ENCODE measurements at places on chromosomes 4 and X. TPM values are rescaled to one million over a fixed set of nuclear protein-coding genes. Genes with fewer than 3 reads are reported as not detected.

DNA sequence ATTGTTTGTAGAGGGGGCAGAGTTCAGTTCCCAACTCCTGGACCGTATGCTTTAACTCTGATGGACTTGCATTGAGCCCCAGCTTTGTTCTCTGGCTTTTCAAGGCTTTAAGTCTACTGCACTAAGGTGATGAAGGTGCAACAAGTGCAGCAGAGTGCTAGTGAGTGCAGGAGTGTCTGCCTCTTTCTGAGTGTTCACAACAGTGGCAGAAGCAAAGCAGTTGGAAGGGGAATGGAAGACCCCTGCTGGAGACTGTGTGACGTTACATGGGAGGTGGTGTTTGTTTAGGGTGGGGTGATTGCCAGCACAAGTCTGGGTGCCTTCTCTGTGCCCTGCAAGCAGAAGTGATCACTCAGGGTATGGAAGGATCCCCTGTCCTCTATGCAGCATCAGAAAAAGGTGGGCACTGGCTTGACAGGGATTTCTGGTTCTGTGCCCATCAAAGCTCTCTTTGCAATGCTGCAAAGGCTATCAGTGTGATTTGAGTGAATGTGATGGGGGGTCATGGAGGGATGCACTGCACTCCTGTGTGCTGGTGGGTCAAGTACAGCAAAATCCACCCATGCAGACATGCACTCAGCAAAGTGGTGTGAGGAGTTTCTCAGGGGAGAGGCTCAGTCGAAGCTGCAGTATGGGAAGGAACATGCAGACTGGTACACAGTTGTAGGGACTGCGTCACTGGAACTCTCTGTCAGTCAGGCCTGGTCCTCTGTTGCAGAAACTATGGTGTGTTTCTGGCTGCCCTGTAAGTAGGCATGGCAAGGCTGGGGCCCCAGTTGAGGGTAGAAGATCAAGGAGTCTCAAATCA lies 70.9 kb upstream of the UGT2B7 start:
- no peak for DNase-seq

DNA sequence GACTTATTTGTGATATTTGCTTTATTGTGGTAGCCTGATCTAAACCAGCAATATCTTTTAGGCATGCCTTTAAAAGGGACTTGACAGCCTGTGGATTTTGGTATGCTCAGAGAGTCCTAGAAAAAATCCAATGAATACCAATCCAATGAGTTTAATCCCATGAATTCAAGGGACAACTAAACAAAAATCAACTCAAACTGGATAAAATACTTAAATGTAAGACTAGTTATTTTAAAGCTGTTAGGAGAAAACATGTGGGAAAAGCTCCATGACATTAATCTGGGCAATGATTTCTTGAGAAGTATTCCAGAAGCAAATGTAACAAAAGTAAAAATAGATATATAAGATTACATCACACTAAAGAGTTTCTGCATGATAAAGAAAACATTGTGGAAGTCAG lies 711.5 kb upstream of the PITX2 start:
- DNase-seq = no peak

GRCh38 chr4:14719053-14719452 lies 283.2 kb upstream of the CPEB2 start:
- DNase-seq = peak; percentile 36

DNA sequence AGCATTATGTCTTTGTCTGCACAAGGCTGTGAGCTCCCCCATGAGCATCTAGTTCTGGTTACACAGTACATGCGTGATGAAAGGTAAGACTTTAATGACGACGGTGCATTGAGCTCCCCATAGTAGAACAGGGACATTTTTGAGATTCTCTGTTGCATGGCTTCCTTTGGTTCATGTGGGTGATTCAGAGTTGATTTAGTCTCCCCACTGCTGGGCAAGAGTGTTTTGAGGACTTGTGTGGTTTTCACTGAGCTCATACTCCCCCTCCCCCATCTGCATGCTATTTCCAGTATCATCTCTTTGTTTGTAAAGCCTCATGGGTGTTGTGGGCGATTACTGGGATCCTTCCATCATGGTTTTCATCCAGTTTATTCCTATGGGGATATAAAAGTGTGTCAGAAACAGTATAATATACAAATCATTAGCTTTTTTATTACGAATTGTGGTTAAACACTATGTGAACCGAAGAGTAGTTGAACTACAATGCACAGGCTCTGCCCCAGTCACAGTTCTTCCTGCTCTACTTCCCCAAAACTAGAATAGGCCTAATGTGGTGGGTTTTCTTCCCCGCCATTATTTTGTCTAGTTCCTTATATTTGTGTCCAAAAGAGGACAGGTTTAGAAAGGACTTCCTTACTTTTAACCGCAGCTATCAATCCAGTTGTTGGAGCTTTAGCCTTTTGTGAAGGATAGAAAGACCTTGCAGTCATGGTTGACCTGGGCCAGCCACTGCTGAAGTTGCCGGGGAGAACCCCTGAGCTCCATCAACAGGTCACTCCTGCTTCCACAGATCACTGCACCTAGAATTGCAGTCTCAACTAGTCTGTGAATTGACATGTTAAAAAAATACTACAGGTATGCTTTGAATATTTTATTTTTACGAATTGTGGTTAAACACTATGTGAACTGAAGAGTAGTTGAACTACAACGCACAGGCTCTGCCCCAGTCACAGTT lies 30.4 kb downstream of the KIT start:
- no peak for DNase-seq

DNA sequence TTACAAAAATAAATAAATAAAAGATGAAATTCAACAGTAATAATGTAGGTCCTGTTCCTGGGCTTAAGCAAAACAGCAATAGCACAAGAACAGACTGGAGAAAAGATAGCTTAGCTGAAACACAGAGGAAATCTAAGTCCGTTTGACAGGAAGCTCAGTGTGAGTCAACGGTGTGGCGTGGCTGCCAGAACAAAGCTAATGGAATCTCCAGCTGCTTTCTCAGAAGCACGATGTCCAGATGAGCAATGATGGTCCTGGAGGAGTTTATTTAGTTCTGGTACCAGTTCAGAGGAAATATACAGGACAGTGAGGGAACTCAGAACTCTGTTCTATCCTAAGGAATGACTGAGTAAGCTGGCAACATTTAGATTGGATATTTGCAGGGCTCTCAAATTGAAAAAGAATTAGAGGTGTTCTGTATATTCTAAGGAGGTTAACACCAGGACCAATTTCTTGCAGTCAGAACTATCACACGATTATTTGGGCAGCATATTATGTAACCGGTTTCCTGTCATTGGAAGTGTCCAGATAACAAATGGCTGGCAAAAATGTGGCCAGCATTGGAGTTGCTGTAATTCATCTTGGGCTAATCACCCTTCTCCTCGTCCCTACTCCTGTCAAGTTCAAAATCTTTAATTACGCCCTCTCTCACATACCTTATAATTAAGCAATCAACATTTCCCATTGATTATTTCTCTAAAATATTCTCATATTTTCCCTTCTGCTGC lies 12.7 kb downstream of the GAB3 start:
- peak; percentile 75 for DNase-seq

DNA sequence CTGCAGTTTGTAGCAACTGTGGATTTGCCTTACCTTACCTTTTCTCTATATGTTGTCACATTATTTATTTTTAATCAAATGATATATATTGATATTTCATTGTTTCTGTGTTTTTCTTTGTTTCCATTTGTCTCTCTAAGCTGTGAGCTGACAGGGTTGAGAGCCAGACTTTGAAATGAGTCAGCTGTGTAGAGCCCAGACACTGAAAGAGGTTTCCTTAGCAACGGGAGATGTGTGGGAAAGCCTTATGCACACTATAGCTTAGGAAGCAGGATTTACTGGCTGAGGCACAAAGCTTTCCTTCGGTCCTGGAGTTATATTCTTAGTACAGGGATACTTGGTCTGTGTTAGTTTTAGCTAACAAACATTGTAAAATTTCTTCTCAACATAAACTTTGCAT lies 192.2 kb downstream of the FGF13 start:
- DNase-seq = no peak

DNA sequence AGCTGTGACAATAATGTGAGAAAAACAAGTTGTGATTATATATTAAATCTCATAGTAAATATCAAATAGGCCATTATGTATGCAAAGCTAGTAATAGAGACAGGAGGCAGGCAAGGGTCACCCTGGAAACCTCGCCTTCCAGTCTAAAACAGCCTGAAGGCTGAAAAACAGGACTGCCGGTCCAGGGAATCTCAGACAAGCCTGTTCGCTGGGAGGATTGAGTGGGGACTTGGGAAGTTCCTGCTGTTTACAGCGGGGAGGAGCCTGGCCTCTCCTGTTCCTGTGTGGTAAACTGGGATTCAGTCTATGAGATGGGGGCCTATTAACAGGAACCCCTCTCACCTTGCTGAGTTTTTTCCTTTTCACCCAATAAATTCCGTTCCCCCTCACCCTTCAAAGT lies 2317.3 kb downstream of the PCDH7 start:
- DNase-seq = no peak

GRCh38 chr4:61540944-61541343 lies 340.8 kb downstream of the ADGRL3 start:
- no peak for DNase-seq

DNA sequence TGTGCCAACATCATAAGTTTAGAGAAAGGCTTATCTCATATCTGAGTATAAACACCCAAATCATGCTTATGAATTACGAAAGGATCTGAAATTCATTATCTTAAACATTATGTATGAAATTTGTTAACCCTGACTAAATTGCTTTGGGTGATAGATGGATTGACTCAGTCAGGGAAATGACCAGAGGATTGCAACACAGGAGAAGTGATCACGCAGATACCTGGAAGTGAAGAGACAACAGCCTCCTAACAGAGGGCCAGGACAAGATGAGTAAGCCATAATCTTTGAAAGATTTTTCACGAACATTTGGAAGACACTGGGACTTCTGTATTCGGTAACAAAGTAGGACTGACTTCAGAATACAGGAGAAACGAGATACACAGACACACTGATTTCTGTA lies 363.4 kb downstream of the DMD start:
- DNase-seq = no peak

GRCh38 chr4:121269001-121269400 lies 104.9 kb upstream of the TNIP3 start:
- no peak for DNase-seq

- DNase-seq = peak; percentile 50
Observed at GRCh38 chrX:31223817-31224216, 152.0 kb upstream of the FTHL17 start.

DNA sequence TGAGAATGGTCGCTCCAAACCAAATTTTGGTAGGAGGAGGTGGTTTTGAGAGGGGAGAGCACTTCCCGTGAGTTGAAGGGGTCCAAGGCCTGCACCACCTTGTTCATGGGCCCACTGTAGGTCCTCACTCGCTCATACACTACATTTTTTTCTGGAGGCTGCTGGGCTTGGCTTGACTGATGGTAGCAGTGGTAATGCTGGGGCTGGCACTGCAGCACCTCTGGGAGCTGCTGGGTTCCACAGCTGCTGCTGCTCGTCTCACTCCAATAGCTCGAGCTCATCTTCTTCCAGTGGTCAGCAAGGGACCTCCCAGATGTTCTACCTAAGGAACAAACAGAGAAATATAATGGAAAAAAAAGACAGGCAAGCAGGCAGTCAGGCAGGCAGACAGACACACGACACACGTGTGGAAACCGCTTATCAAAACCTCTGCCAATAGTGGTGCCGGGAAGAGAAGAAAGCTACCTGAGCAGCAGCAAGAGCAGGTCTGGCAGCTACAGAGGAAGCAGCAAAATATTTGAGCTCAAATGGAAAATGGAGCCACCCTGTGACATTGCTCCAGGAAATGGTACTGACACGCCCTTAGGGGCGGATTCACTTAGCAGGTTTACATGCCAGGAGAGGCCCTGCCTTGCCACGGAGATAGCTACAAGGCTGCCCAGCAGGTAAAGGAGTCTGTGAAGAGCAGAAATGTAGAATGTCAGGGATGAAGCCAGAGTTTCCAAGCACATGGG lies at the start of gene POF1B:
POF1B (minus strand) TSS at position 492 of the 734 bp plus-strand sequence; CDS start at position 281, 211 bp downstream.
- DNase-seq = no peak

DNA sequence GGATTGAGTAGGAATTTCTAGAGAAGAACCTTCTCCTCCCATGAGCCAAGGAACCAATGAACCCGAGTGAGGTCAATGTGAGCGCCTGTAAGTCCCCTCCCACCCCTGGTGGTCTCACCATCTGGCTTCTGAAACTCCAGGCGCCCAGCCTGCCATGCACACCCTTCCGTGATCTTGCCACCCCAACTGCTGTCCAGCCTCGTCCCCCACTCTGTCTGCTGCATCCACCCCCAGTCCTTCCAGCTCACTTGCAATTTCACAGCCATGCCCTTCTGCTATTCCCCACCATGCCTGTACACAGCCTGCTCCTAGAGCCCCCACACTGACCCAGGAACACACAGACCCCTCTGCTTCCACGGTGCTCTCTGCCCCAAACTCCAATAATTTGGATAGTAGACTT lies 323.7 kb downstream of the STK32B start:
- no peak for DNase-seq

GRCh38 chrX:118577041-118577440 lies 81.4 kb downstream of the DOCK11 start:
- no peak for DNase-seq

DNA sequence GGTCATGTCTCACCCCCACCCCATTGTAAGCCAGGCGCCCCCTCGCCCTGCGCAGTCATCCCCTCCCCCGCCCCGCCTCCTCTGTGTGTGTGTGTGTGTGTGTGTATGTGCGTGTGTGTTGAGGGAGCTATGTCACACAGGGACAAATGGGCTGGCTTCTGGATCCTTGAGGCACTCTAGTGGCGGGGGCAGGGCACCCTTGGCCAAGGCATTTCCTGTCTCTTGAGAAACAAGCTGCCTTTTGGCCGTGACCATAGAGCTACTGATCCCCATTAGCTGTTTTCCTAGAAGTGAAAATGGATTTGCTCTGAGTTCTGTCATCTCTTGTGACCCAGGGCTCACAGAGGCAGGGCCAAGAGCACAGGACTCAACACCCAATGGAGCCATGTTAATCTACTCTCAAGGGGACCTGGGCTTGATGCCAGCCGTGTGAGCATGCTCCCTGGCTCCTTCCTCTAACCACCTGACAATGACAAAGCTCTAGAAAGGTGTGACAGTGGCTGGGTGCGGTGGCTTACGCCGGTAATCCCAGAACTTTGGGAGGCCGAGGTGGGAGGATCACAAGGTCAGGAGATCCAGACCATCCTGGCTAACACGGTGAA lies 162.5 kb upstream of the BCOR start:
- DNase-seq = peak; percentile 19

- DNase-seq = no peak
Observed at GRCh38 chr4:92231511-92231910, 72.3 kb upstream of the GRID2 start.

- DNase-seq = no peak
Observed at GRCh38 chrX:37816766-37817165, 30.6 kb downstream of the DYNLT3 start.

DNA sequence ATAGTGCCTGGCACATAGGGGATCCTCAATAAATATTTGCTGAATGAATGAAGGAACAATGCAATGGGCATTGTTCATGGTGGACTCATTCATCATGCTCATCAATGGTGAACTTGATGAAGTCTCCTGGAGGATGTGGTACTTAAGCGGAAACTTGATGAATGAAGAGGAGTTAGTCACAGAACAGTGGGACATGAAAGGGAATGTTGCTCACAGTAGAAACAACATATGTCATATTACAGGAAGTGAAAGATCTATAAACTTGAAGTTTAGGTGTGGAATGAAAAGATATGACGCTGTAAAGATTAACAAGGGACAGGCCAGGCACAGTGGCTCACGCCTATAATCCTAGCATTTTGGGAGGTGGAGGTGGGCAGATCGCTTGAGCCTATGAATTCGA lies 224.1 kb downstream of the PPP3CA start:
- DNase-seq = no peak

- no peak for DNase-seq
Observed at GRCh38 chr4:104905546-104905945, 241.1 kb upstream of the TET2 start.

The SNX25 gene
- 18.3 TPM for total RNA-seq

The TMLHE gene
- 17.2 TPM for total RNA-seq

The PFKFB1 gene
- total RNA-seq = 0.20 TPM

The AFM gene
- total RNA-seq = 0.10 TPM

The TRAM1L1 gene
- 3.5 TPM for total RNA-seq

The PABPC1L2B gene
- not detected for total RNA-seq

Measured in RPMI7951 (cell line).